Adrenal gland (tissue), 19 donors: ENCODE measurements at places on chromosomes 5 and 9. TPM values are rescaled to one million over a fixed set of nuclear protein-coding genes. Genes with fewer than 3 reads are reported as not detected.

- no peaks in the 10 kb centered on the region for H3K4me1 ChIP-seq
- DNase-seq, result no peak
- H3K27ac ChIP-seq, result no peak overlapping the region
- no peaks in the 10 kb centered on the region for H3K27me3 ChIP-seq
These were observed 181.3 kb downstream of the ESM1 start for GRCh38 chr5:54804086-54804485.

FBP1 gene
- total RNA-seq, result 40.9 TPM

- no peak overlapping the region for H3K27ac ChIP-seq
- H3K4me1 ChIP-seq, result no peaks in the 10 kb centered on the region
- no peaks in the 10 kb centered on the region for H3K36me3 ChIP-seq
- H3K27me3 ChIP-seq, result no peaks in the 10 kb centered on the region
These were observed 59.5 kb upstream of the RARS1 start for GRCh38 chr5:168426864-168427172.

GRCh38 chr9:117541181-117541580 lies 126.3 kb upstream of the ASTN2 start:
- H3K36me3 ChIP-seq, result no peaks in the 10 kb centered on the region
- H3K27me3 ChIP-seq, result no peaks in the 10 kb centered on the region
- DNase-seq, result no peak
- no peak overlapping the region for H3K4me3 ChIP-seq
- no peaks in the 10 kb centered on the region for H3K4me1 ChIP-seq

GRCh38 chr5:100479079-100479688 lies 56.0 kb upstream of the FAM174A start:
- H3K4me1 ChIP-seq, result no peaks in the 10 kb centered on the region
- H3K36me3 ChIP-seq, result no peaks in the 10 kb centered on the region
- H3K27ac ChIP-seq, result no peak overlapping the region
- H3K4me3 ChIP-seq, result no peak overlapping the region
- no peaks in the 10 kb centered on the region for H3K27me3 ChIP-seq

GRCh38 chr9:91530829-91531228 lies 107.2 kb upstream of the NFIL3 start:
- no peaks in the 10 kb centered on the region for H3K4me1 ChIP-seq
- H3K4me3 ChIP-seq, result no peak overlapping the region
- no peak for DNase-seq
- no peaks in the 10 kb centered on the region for H3K36me3 ChIP-seq

DNA sequence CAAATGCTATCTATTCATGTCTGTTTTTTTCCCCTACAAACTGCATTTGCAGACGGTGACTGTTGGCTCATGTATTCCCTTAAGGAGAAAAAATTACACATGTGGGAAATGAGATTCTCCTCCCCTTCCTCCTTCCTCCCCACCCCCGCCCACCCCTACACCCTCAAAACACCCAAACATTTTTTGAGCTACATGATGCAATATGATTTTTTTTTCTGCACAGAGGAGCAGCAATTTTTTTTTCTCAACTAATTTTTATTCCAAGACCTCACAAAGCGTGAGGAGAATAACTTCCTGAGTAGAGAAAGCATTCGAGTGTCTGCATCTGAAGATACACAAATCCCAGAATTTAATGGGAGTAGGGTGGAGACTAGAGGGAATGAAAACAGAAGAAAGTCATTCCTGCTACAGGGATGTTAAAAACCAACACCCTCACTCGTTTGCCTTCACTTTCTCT lies 118.1 kb downstream of the PRDM6 start:
- no peak overlapping the region for H3K27ac ChIP-seq
- no peak for DNase-seq
- H3K4me3 ChIP-seq, result no peak overlapping the region
- no peaks in the 10 kb centered on the region for H3K36me3 ChIP-seq
